Nasal cavity respiratory epithelium epithelial cell of viscerocranial mucosa (primary cell): ENCODE measurements at places on chromosomes 1 and 21. TPM values are rescaled to one million over a fixed set of nuclear protein-coding genes. Genes with fewer than 3 reads are reported as not detected.

The REN gene
- under 0.01 TPM in 1 of 2 replicates, not detected in the other for total RNA-seq

The RHD gene
- total RNA-seq = not detected in 2 replicates

The SAMD11 gene
- total RNA-seq = under 0.01 TPM in 2 replicates

The MNDA gene
- total RNA-seq = not detected in 2 replicates

The ANGPTL3 gene
- not detected in 2 replicates for total RNA-seq

The RNF223 gene
- total RNA-seq = 2.6 and 14.7 TPM in 2 replicates

The CRNN gene
- 3.8 and 24.6 TPM in 2 replicates for total RNA-seq

The NPL gene
- total RNA-seq = 3.8 and 19.7 TPM in 2 replicates

The PLPPR5 gene
- total RNA-seq = under 0.01 TPM in 1 of 2 replicates, not detected in the other

The FCRL1 gene
- total RNA-seq = not detected in 2 replicates

The MSH4 gene
- 0.34 and 1.1 TPM in 2 replicates for total RNA-seq

The CELA3A gene
- total RNA-seq = not detected in 2 replicates

The ATP6V1G3 gene
- total RNA-seq = not detected in 2 replicates

The NFYC gene
- 25.3 and 38.5 TPM in 2 replicates for total RNA-seq

The NES gene
- total RNA-seq = under 0.01 and 0.14 TPM in 2 replicates

The FAM229A gene
- total RNA-seq = 0.34 and 0.71 TPM in 2 replicates

The TNFRSF4 gene
- 0.14 TPM in 1 of 2 replicates, not detected in the other for total RNA-seq

The RXFP4 gene
- not detected in 2 replicates for total RNA-seq

The RCSD1 gene
- total RNA-seq = under 0.01 TPM in 1 of 2 replicates, not detected in the other

The SCAF4 gene
- 4.1 and 13.0 TPM in 2 replicates for total RNA-seq

The TIAM1 gene
- total RNA-seq = 15.4 and 40.8 TPM in 2 replicates

The DPT gene
- not detected in 2 replicates for total RNA-seq

The GBP7 gene
- not detected in 2 replicates for total RNA-seq

The ZNF648 gene
- 0.21 TPM in 1 of 2 replicates, not detected in the other for total RNA-seq

The HDAC1 gene
- total RNA-seq = 64.3 and 91.8 TPM in 2 replicates

The U2AF1 gene
- total RNA-seq = 18.1 and 40.2 TPM in 2 replicates

The AGMAT gene
- 0.93 and 1.4 TPM in 2 replicates for total RNA-seq

The CFAP107 gene
- total RNA-seq = not detected in 2 replicates

The RGS5 gene
- total RNA-seq = 3.8 and 5.1 TPM in 2 replicates

The STYXL2 gene
- total RNA-seq = not detected in 2 replicates

The BMP8A gene
- total RNA-seq = 0.34 TPM in 1 of 2 replicates, not detected in the other

The GOLT1A gene
- 0.71 and 3.4 TPM in 2 replicates for total RNA-seq

The ADORA1 gene
- total RNA-seq = not detected in 2 replicates

The DDOST gene
- total RNA-seq = 236 and 441 TPM in 2 replicates

The LAMTOR5 gene
- total RNA-seq = 47.6 and 51.9 TPM in 2 replicates

The L1TD1 gene
- total RNA-seq = 0.34 and 0.50 TPM in 2 replicates

The CHIA gene
- total RNA-seq = not detected in 2 replicates

The TRIM67 gene
- total RNA-seq = not detected in 2 replicates

The KRTAP20-1 gene
- not detected in 2 replicates for total RNA-seq

The KPRP gene
- total RNA-seq = 0.34 TPM in 1 of 2 replicates, not detected in the other

The DNAJC28 gene
- total RNA-seq = 1.0 and 1.6 TPM in 2 replicates

The AMY2A gene
- total RNA-seq = not detected in 2 replicates

The PGLYRP4 gene
- total RNA-seq = 4.0 and 7.9 TPM in 2 replicates

The PEAR1 gene
- 1.7 and 3.5 TPM in 2 replicates for total RNA-seq

The KRTAP6-1 gene
- not detected in 2 replicates for total RNA-seq

The CLCA2 gene
- 93.0 and 180 TPM in 2 replicates for total RNA-seq
